Inflammatory macrophage treated with lipopolysaccharide for 1 hour (primary cell): ENCODE measurements at places on chromosomes 13 and 19.

GRCh38 chr19:34141025-34141424 is 31.3 kb upstream of the LSM14A start:
- no peak for DNase-seq

DNA sequence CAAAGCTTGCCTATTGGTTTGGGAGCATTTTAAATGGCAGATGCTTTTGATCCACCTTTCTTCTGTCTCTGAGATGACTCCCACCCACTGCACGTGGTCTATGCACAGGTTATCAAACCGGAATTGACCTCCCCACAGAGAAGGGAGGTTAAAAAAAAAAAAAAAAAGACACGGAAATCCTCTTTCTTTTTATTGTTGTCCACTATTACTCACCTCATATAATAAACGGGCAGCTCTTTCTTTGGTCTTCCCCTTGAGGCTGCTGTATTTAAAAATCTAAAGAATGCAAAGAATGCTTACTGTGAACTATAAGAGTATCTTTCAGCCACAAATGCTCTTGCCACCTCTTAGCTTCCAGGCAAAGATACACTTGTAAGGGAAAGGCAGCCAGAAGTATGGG is 329.7 kb downstream of the NDFIP2 start:
- DNase-seq: no peak

DNA sequence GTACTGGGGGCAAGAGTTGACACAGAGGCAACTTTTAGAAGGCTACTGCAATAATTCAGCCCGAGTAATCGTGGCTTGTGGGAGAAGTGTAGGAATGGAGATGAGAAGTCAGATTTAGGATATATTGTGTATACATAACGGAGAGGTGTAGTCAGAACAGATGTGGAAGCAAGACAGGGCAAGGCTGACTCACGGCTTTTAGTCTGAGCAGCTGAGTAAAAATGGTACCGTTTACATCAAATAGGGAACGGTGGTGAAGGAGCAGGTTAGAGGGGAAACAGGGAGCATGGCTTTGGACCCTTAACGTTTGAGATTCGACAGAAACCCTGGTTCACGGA is 796 bp upstream of the LSM14A start:
- peak; percentile 6 for DNase-seq

DNA sequence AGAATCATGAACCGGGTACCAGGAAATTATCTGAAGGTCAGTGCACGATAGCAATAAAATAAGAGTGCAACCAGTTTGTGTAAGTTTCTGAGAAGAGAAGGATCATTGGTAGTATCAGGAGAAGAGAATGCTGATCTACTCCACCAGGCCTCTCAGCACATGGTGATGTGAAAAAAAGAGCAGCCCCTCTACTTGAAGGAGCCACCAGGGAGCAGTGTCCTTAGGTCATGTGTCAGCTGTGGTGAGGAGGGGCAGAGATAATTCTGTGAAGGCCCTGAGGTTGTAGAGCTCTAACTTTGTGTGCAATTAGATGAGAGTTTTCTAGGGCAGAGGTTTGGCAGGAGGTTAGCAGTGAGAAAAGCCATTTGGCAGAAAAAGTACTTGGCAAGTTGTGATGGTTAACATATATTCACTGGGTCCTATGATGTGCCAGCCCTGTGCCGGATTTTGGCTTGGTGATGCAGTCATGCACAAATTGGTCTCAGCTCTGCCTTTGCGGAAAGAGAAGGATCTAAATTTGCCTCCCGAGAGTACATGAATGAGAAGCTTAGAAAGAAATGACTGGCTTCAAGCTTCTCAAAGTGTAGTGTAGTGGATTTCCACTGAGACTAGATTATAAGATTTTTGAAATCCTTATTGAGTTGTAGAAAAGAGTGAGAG is 19.2 kb upstream of the ZC3H13 start:
- DNase-seq: no peak

- DNase-seq: no peak
Measured at GRCh38 chr19:5081443-5082161, 112.7 kb downstream of the KDM4B start.

DNA sequence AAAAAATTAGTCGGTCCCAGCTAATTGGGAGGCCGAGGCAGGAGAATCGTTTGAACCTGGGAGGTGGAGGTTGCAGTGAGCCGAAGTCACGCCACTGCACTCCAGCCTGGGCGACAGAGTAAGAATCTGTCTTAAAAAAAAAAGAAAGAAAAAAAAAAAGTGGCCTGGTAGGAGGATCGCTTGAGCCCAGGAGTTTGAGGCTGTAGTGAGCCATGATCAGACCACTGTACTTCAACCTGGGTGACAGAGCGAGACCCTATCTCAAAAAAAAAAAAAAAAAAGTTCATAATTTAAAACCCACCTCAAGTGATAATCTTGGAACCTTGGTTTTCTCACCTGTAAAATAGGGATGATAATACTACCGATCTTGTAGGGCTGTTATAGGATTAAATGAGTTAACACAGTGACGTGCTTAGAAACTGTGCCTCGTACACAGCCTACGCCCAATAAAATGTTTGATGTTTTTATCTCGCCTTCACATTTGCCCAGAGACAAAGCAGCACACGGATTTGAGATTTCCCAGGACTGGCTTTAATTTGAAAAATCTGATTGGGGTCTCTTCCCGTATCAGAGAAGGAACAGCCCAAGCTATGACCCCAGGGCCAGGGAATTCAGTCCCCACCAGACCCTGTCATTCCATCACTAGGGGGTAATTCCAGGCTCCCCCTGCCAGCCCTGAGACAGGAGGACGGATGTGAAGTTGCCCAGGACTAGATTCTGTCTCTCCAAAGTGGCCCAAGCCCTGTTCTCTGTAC is 3.6 kb downstream of the SERTAD1 start:
- DNase-seq: no peak
